Brain (organoid and tissue), 16 donors: ENCODE measurements at places on chromosomes 11 and 22.

- DNase-seq: peak; percentile 46
Measured at GRCh38 chr11:75946531-75947530, 131.8 kb downstream of the UVRAG start.

DNA sequence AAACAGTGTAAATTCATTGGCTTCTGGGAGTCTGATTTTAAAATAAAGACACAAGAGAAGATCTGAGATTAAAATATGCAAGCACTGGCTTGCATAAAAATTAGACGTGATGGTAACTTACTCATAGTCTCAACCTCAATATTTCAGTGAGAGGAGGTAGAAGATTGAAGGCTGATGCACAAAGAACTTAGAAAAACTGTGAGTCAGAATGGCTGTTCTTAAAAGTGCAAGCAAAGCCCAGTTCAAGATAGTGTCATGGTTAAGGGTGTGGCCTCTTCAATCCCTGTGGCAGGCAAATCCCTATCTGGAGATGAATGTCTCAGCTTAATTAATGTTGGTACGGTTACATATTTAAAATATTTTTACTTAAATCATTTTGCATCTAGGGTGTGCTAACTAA, 33.6 kb upstream of the FIBIN start:
- no peak for DNase-seq

GRCh38 chr11:77136074-77136473, 8.0 kb downstream of the MYO7A start:
- DNase-seq: no peak

DNA sequence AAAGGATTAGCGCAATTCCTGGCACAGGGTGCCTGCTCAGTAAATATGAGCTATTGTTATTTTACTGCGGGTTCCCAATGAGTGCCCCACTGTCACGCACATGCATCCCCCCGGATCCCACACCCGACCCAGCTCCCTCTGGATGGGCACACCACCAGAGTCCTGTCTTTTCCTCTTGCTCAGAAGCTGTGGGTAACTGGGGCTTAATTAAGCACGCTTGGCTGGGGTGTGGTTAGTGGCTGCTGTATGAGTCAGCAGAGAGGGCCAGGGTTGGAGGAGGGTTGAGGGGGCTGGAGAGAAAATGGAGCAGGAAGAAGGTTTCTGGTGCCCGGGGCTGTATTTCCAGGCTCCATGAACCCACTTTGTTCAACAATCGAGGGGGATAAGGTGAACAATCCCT, 30.3 kb upstream of the NECTIN1 start:
- no peak for DNase-seq

DNA sequence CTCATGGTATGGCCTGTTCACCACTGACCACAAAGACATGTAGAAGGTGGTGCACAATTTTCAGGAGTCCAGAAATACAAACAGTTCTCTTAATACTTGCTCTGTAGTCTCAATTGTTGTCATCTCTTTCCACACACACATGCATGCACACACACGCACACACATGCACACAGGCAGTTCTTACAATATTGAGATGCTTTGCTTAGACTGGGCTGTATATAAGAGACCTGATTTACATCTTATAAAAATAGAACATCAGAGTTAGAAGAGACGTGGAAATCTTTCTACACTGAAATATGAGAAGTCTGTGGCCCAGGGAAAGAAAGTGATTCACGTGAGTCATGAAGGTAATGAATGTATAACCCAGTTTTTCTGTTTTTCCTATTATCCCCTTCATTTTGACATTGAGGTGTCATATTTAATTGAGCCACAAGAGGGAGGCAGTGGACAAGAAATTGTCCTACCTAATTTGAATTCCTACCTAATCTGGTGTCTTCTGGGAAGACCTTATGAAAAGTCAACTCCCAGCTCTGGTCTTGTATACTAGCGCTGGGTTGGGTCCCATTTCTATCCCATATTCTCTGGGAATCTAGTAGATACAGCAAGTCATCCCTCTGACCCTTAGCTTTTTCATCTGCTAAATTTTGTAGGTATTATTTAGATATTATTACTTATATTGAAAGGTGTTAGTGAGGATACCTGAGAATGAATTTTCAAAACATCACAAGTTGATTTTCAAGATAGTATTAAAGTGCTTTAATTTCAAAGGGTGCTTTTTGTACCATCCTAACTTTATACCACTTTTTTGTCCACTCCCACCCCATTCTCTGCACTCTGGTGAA, 14.9 kb upstream of the MS4A4A start:
- DNase-seq: peak; percentile 84

DNA sequence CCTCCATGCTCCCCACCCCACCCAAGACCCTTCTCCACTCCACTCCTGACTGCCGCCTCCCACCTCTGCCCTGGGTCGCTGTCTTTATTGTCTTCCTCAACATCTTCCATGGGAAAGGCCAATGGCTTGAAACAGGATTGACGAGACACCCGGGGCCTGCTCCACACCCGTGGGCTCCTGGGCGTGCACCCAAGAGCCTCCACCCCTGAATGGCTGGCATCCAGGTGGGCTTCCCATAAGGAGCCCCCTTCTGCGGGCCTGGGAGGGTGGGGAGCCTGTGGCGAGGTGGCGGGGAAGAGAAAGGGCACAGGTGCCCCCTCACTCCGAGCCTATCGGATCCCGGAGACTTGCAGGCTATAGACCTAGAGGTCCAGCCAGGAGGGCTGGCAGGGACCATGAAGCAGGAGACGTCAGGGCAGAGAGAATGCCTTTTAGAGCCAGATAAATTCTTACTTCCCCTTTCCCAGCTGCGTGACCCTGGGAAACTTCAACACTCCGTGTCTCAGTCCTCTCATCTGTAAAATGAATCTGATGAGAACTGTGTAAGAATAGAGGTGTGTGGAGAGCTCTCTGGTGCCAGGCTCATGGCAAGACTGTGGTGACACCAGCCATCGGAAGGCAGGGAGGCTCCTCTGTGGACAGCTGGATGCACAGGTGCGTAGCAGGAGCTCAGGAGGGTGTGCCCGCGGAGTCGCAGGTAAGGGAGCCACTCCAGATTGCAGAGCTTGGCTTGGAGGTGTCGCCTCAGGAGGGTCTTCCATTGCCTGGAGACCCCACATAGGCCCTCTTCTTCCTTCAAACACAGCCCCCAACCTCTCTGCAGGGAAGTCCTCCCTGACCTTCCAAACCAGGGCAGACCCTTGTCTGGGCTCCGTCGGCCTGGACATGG, 53.9 kb downstream of the SMIM38 start:
- no peak for DNase-seq

DNA sequence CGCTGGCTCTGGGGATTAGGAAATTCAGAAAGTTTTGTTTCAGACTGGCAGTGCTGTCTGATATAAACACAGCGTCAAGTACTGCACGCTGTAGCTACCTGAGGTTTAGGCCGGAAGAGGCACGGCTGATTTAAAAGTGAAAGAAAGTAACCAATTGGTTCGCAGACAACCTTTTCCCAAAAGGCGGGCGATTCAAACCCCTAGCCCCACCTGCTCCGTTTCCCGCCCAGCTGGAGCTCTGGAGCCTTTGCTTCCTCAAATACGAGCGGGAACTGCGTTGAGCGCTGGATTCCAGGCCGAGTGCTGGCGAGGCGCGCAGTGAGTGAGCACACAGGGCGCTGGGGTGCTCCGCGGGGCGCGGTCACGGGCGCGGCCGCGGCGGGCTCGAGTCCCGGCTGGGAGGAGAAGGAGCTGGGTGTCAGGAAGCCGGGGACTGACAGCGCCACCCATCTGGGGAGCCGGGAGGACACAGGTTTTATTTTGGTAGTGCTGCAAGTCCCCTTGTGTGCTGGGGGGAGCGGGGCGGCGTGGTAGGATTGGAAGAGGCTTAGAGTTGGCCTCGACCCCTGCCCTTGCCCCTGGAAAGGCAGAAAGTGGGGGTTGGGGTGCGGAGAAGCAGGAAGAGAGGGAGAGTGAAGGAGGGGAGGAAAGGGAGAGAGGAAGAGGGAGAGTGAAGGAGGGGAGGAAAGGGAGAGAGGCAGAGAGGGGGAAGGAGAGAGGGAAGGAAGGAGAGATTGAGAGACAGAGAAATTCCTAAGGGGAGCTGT, 2.1 kb downstream of the FAM111A start:
- DNase-seq: peak; percentile 71

DNA sequence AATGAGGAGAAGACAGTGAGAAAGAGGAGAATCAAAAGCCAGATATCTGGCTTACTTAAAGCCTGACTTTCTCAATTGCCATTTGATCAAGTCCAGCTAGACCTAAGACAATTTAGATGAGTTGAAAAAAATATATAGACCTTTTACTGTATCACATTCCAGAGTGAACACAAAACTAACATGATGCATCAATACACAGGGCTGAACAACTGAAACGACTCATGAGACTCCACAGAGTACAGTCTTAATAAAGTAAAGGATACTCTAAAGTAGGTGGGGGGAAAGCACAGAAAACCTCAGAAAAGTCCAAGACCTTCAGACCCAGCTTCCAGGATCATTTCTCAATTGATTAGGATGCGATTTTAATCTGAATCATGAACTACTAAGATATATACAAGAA, 95.3 kb upstream of the OR9G4 start:
- no peak for DNase-seq

DNA sequence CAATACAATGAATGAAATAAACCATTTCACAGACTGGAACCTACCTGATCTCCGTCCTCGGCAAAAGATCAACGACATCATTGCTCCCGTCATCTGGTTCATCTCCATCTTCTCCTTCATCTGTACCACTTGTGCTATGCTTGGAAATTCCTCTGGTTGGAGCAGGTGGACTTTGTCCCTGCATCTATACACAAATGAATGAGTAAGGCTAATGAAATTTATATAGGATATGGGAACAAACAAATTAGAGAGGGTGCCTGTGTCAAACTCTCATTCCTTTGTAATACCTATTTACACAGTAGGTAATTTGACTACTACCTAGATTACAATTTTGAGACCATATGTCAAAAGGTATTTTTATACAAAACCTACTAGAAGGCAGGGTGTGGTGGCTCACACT, 59.4 kb downstream of the F2 start:
- no peak for DNase-seq

GRCh38 chr22:19451570-19451969, 4.1 kb upstream of the C22orf39 start:
- DNase-seq: no peak

GRCh38 chr11:113651023-113651422, 55.1 kb downstream of the TMPRSS5 start:
- DNase-seq: no peak

DNA sequence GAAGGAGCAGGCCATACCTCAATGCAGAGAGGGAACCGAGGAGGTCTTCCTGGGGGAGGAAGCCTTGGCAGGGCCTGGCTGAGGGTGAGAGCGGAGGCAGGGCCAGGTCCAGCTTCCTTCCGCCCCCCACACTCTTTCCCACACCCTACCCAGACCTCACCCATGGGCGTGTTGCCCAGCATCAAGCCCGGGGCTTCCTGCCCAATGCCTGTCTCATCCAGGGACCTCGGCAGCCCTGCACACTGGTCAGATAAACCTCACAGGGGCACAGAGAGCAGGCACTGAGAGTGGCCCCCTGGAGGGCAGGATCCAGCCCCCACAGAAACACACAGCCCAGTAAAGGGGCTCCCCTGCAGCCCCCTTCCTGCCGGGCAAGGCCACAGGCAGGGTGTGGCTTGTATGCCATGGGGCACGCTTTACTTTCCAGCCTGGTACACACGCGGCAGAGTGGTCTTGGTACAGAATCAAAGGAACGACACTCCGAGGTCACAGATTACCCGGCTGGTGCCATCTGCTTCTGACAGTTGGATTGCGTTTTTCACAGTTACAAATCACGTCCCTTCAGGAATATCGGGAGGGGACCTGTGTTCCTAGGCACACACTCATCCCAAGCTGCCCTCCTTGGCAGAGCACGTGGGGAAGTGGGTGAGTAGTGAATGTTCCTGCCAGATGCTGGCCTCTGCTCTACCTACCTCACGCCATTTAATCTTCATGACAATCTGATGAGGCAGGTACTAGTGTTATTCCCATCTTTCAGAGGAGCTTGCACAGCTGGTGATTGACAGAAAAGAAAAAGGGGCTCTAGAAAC, 20.0 kb upstream of the CD5 start:
- DNase-seq: peak; percentile 10

- no peak for DNase-seq
Measured at GRCh38 chr11:55949330-55949729, 13.1 kb upstream of the OR5I1 start.

GRCh38 chr11:31657091-31657490, 147.5 kb downstream of the ELP4 start:
- DNase-seq: no peak

GRCh38 chr11:65639623-65640482, 2.0 kb downstream of the SIPA1 start:
- DNase-seq: no peak

DNA sequence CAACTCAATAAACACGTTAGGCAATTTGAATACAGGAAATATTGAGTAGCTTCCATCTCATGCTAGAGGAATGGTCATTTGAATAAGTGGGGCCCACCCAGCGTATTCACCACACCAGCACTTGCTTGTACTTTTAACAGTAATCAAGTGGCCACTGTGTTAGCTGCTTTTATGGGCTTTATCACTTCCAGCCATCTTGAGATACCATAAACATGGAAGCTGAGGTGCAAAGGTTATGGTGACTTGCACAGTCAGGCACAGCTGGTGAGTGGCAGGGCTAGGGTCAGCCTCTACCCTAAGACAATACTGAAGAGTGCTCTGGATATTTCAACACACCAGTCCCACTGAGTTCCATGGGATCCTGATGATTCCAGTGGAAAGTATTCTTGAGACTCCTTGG, 6.7 kb downstream of the JOSD1 start:
- no peak for DNase-seq
